ENCODE measurements at places on chromosomes 11 and 22.

GRCh38 chr11:74949753-74950137 lies 679 bp downstream of the SPCS2 start:
- DNase-seq: no peak

GRCh38 chr11:83801799-83802198 lies 515.6 kb upstream of the CCDC90B start:
- DNase-seq: no peak

DNA sequence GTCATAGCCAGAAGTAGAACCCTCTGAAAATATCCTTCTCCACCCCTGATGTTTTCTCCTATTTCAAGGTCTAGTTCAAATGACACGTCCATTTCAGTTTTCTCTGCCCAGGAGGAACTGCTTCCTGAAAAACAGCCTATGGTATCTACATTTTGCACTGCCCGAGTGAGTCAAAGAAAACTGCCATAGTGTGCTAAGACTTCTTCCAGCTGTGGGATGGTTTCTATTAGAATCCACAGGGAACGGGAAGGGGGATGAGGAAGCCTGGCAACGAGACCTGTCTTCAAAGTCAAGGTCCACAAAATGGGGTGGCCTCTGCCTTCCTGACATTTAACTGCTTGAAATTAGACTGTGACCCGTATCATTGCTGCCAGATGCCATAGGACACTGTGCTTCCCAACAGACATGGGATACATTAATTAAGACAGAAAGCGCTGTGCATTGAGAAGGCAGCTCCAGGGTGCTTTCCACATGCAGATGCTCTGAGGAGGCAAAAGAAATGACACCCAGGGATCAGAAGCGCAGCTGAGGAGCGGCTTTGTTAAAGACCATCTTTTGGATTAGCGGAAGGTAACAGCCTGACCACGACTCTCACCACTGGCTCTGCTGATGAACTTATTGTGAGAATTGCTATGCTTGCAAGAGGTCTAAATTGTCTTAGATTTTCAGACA lies 39.4 kb upstream of the NUP50 start:
- DNase-seq: no peak

- DNase-seq: no peak
Observed at GRCh38 chr22:49692499-49693225, 135.0 kb downstream of the BRD1 start.

DNA sequence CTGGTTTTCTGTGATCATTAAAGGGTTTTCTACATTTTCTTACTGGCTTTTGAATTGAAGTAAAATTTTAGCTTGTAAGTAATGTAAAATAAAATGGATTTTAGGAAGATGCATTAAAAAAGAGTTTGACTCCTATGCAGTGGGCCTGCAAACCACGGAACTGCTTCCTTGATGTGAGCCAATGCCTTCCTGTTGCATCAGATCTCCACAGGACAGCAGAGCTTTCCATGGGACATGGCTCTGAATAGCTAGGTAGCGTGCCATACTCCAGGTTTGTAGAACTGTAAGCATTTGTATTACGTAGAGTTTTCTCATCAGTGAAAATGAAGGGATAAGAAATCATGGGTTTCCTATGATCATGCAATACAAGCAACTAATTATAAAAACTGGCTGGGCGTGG lies 133.4 kb downstream of the SWAP70 start:
- DNase-seq: no peak

DNA sequence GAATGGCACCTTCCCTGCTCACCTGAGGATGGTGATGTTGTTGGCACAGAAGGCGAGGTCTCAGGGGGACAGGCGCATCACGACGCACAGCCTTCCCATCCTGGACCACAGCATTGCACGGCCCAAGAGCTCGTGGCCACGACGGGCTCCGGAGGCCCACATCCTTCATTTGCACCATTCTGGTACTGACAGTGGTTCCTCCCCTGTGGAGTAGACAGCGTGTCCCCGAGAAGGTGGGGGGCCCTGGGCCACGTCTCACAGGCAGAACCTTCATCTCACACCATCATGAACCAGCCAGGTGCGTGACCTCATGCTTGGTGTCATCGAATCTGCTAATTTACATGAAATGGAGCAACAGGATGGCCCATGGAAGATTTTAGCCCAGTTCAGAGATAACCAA lies 180.0 kb downstream of the CTTN start:
- no peak for DNase-seq

GRCh38 chr11:810040-810567 lies 337 bp downstream of the RPLP2 start:
- DNase-seq: no peak

DNA sequence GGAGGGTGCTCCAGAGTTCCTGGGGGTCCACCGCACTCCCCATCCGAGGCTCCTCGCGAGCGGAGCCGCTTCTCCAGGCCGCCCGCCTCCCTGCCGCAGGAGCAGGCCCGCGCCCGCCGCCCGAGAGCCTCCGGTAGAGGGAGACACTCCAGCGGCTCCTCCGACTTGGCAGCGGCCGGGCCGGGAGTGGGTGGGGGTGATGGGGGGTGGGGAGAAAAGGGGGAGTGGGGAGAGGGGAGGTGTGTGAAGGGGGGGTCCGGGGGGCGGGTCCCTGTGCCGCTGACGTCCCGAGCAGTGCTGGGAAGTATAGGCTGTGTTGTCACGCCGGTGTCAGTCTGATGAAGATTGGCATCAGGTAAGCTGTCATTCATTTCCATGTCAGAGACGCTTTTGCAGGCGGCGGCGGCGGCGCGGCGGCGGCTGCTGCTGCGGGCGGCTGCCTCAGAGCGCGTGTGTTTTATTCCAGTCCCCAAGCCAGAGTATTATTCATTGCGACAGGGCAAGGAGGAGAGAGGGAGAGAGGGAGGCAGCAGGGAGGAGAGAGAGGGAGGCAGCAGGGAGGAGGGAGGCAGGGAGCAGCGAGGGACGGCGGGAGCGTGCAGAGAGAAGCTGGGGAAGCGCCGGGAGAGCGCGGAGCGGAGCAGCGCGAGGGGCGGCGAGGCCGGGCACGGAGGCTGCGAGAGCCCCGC lies at the start of gene PKNOX2:
Gene PKNOX2 (plus strand): TSS at position 330 of the 689 bp plus-strand sequence. CDS start 186,555 bp downstream, outside the sequence.
- DNase-seq: peak; percentile 65

GRCh38 chr22:46286941-46287872 lies 9.5 kb upstream of the GTSE1 start:
- no peak for DNase-seq

GRCh38 chr11:130866831-130867230 lies 49.4 kb downstream of the SNX19 start:
- no peak for DNase-seq

- DNase-seq: no peak
Observed at GRCh38 chr11:29641201-29641600, 375.6 kb downstream of the KCNA4 start.

GRCh38 chr11:117900121-117900648 lies 23.7 kb upstream of the FXYD6 start:
- DNase-seq: no peak

DNA sequence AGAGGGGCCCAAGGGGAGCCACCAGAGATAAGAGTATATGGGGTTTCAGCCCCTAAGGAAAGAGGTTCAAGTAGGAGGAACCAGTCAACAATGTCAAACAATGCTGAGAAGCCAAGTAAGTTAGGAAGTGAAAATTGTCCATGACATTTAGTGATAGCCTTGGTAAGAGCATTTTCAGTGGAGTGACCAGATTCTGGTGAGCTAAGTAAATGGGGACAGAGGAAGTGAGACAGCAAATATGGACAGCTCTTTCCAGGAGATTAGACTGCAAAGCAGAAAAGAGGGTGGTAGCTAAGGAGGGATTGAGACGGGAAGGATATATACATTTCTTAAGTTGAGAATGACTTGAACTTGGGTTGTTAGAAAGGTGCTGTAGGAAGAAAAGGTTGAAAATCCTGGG lies 22.9 kb downstream of the POLD3 start:
- no peak for DNase-seq

DNA sequence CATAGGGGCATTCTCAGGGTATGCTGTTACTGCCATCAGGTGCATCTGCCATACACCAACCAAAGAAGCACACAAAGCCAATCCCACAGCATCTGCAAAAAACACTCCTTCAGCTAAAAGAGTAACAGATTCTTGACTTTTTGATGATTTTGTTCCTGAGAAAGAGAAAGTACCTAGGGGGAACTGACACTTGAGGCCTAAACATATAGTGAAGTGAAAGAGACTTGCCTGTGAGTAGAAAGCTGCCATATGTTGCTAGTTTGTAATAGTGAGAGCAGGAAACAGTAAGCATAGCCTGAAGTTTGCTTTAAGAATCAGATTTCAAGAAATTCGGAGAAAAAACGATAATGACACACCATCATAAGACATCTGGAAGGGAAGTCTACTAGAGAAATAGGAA lies 97.9 kb upstream of the CTSC start:
- DNase-seq: no peak

DNA sequence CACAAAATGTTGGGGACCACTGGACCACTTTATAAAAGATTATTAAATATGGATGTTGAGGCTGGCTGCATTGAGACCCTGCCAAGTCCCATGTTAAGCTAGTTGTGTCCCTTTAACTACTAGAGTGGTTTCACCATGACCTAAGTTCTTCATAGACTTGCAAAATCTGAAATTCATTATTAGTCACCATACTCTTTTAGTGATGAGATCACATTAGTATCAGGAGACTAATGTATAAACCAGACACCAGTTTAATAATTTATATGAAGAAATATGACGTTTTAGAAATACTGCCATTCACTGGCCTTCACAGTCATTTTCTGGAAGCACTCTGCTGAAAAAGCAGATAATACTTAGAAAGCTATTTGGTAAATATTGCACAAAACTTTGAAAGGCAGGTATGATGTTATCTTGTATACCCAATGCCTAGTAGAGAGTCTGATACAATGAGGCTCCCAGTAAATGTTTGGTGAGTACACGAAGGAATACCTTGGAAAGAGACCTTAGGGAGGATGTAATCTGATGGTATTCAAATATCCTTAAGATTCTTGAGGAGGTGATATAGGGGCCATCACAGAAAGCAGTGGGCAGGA lies 728.2 kb upstream of the ANO5 start:
- DNase-seq: no peak

- DNase-seq: no peak
Observed at GRCh38 chr11:94593030-94593429, 25.9 kb downstream of the PIWIL4 start.

DNA sequence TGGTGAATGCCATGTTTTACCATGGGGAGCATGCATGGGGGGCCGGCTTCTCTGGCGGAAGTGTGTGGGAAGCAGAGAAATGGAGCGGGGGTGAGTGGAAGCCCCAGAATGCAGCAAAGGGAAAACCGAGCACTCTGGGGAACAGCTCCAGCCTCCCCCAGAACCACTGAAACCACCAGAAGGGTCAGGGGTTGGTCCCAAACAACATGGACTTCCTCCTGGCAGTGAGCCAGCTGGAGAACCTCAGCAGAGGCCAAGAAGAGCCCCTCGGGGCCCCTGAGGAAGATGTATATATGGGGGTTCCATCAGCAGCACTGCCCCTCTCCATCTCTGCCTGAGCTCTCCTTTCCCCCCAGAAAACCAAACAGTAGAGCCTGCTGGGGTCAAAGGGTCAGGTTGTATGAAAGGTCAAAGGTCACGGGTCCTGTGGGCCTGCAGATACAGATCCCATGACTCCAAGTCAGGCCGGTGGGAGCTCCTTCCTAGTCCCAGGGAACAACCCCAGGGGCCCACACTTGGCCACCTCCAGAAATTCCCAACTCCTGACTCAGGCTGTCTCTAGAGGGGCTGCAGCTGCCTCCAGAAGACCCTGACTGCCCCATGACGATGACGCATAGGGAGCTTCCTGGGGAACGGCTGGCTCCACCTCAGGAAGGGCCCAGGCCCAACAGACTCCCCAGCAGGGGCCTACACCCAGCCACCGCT lies 48.5 kb upstream of the TIMP3 start:
- DNase-seq: no peak

DNA sequence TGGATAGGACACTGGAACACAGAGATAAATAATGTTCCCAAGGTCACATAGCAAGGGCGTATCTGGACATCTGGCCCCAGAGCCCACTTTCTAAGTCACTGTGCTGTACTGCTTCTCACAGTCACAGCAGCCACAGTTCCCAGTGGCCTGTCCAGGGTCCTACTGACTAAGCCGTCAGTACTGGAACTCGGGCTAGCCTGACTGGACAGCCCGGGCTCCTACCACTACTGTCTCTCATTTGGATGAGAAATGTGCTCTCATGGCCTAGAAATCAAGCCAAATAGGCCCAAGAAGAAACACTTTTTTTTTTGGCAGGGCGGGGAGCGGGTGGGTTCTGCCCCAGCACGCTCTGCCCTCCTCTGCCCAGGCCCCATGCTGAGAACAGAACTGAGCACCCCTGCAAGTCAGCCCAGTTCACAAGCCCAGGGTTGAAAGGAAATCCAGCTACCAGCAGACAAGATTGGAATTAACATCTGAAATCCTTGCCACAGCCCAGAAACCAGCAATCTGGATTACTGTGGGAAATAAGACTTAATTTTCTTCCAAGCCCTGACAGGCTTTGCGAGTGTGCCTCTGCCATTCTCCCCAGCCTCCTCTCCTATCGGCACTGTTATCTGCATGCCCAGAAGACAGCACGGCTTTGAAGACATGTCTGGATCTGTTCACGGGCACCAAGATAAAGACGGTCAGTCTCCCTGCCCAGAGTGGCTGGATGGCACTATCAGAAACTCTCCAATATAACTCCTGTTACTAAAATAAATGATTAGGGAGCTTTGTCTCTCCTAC lies 182.9 kb upstream of the NCAM1 start:
- no peak for DNase-seq

GRCh38 chr11:113279591-113279990 lies 34.8 kb upstream of the TTC12 start:
- DNase-seq: no peak

DNA sequence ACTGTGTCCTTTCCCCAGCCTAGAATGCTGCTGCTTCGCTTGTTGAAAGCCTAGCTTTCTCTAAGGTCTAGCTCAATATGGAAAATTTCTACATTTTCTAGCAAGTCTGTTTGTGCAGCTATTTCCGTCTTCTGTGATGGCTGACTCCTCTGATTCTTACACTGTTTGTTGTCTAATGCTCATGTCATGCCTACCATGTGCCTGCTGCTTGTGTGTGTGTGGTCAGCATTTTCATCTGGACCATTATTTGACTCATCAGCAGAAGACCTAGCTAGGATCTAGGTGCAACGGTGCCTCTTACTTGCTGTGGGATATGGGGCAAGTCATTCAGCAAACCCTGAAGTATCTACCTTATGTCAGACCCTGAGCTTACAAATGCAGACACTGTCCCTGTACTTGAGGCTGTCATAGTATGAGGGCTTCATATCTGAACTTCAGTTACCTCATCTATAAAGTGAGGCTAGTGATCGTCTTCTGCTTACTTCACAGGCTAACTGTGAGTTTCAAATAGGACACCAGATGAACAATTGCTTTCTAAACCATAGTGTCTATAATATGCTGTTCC lies 86.5 kb upstream of the MYO18B start:
- DNase-seq: no peak

DNA sequence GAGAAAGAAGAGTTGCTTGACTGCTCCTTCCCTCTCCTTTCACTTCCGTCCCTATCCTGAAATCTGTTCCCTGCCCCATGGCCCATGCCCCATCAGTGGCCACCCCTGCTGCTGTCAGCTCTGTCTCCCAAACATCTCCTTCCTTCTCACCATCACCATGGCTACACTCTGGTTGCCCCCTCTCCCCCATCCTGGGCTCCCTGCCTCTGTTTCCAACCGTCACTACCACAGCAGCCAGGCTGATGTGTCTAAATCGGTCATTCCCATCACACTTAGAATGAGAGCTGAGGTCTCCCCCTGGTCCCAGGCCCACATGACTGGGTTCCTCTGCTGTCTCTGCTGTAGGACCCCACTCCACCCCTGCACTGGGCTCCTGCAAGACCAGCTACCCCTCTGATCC lies 54.6 kb upstream of the EIF3D start:
- DNase-seq: no peak

All from anterior cingulate cortex (tissue), 58 donors.